ENCODE measurements at places on chromosomes 7 and 10. TPM values are rescaled to one million over a fixed set of nuclear protein-coding genes. Genes with fewer than 3 reads are reported as not detected.

Gene TAS2R38
- total RNA-seq: not detected

Gene TRUB1
- total RNA-seq: 41.0 TPM

Gene FAM25C
- not detected for total RNA-seq

Gene RELN
- total RNA-seq: not detected

Gene TDRD1
- total RNA-seq: not detected
